ENCODE measurements at places on chromosomes 2 and 18.

GRCh38 chr2:168456521-168457189 lies 583 bp downstream of the CERS6 start:
- peak; percentile 22 for DNase-seq

GRCh38 chr2:199216253-199216652 lies 241.5 kb downstream of the SATB2 start:
- no peak for DNase-seq

GRCh38 chr2:201931475-201931874 lies 102.2 kb upstream of the FZD7 start:
- DNase-seq, result no peak

DNA sequence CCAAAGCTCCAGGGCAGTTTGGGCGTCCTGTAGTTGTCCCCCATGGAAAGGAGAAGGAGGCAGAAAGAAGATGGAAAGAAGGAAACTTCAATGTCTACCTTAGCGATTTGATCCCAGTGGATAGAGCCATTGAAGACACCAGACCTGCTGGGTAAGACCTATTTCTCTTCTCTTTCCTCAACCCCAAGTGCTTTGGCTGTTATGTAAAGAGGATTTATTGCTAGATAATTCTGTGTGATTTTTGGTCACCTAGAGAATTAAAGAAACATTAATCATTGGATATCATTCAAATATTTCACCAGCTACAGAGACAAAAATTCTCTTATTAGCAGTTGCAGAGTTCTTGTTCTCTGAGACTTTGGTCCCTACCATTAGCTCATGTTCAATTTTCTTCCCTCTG lies 1.9 kb downstream of the GALNT5 start:
- no peak for DNase-seq

DNA sequence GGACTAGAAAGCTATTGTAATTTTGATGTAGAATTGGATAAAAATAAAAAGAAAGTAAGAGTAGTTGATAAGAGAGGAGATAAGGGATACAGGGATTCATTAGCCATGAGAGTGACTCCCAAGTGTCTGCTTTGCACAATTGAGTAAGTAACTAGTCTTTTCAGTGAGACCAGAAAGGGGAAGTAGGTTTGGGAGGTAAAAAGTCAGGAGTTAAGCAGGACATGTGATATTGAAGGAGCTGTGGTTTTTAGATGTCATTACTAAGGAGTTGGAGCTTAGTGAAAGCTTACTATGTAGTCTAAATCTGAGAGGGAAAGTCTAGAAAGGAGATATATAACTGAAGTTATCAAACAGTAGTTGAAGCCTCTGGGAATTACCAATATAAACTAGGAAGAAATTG lies 93.4 kb downstream of the SLC5A7 start:
- no peak for DNase-seq

- no peak for DNase-seq
Observed at GRCh38 chr2:138395565-138396306, 105.8 kb upstream of the SPOPL start.

GRCh38 chr2:100270381-100271146 lies 51.7 kb downstream of the LONRF2 start:
- no peak for DNase-seq

DNA sequence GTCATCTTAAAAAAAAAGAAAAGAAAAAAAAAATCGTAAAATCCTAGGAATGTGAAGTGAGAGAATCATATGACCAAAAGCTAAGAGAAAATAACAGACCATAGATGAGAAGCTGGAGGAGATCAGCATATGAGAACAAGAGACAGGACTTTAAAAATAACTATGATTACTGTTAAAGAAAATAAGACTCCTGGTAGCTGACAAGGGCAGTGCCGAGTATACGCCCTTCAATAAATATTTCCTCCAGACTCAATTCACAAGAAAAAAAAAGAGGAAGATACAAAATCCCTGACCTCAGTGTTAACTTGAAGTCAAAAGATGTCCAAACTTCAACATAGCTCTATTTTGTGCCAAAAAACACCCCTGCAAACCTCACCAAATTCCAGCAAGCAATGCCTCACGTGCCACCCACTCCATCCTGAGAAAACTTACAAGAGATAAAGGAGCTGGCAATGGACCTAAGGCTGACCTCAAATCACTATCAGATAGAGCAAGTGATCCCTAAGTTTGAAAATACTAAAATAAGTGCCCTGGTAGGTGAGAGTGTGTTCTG lies 817.2 kb downstream of the SOCS6 start:
- no peak for DNase-seq

- no peak for DNase-seq
Observed at GRCh38 chr2:103402944-103403343, 641.1 kb downstream of the TMEM182 start.

GRCh38 chr2:67694445-67694844 lies 297.3 kb downstream of the ETAA1 start:
- DNase-seq, result no peak

GRCh38 chr2:100522430-100522829 lies 40.4 kb upstream of the PDCL3 start:
- no peak for DNase-seq

GRCh38 chr18:13800505-13801259 lies 23.3 kb upstream of the MC5R start:
- no peak for DNase-seq

DNA sequence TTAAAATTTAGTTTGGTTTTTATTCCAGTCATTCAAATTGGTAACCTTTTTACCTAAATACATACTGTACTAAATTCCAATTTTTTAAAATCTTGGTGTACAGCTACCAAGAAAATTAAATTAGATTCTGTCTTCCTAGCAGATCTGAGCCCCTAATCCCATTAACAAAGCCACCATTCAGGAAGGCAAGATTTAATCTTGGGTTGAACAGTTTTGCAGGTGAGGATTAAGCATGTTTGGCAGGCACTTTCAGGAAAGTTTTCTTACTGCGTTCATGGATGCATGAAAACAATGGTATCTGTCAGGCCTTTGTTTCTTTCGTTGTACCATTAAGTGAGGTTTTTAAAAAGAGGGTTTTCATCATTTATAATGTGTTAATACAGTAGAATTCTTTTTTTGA lies 32.8 kb downstream of the ITPRID2 start:
- no peak for DNase-seq

DNA sequence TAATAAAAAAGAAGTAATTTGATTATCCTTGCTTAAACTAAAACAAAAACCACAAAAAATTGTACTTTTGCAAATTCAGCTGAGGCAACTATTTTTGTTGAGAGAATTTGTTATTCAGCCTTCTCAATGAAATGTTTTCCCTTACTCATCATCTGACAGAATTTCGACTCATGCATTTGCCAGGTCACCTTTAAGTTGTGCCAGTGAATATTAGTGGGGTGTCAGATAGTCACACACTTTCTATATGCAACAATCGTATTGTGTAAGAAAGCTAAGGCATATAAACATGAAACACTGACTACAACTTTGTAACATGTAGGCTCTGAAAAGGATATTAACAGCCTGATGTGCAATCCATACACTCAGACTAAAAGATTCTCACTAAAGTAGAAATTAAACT lies 1653.1 kb upstream of the SLC39A10 start:
- DNase-seq, result no peak

- DNase-seq, result no peak
Observed at GRCh38 chr2:9057939-9058761, 54.7 kb upstream of the MBOAT2 start.

- no peak for DNase-seq
Observed at GRCh38 chr2:190701586-190701985, 52.7 kb downstream of the NAB1 start.

GRCh38 chr2:41123341-41123740 lies 671.5 kb upstream of the SLC8A1 start:
- no peak for DNase-seq

GRCh38 chr2:28683100-28683706 lies 68.4 kb upstream of the PPP1CB start:
- no peak for DNase-seq

DNA sequence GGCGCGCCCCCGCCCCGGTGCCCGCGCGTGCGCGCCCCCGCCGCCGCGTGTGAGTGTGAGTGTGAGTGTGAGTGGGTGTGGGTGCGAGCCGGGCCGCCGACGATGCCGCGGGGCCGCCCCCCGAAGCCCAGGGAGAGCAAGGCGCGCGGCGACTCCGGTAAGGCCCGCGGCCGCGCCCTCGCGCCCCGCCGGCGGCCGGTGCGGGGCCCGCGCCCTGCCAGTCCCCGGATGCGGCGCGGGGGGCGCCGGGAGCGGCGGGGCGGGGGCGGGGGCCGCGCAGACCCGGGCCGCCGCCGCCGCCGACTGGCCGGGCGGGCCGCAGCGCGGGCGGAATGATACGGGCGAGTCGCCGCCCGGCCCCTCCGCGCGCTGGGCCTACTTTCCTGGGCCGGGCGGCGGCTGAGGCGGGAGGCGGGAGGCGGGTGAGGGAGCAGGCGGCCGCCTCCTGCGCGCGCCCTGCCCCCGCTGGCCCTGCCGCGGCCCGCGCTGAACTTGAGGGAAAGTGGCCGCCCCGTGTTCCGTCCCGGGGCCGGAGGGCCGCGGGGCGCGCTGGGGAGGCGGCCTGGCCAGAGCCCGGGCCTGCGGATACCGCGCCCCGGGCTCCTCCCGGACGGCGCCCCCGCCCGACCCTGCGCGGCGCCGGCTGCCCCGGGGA lies at the start of gene ZNF236:
Gene ZNF236 (plus strand): TSS at position 52 of the 655 bp plus-strand sequence. CDS start 51 bp downstream, at position 103.
- DNase-seq, result peak; percentile 82

DNA sequence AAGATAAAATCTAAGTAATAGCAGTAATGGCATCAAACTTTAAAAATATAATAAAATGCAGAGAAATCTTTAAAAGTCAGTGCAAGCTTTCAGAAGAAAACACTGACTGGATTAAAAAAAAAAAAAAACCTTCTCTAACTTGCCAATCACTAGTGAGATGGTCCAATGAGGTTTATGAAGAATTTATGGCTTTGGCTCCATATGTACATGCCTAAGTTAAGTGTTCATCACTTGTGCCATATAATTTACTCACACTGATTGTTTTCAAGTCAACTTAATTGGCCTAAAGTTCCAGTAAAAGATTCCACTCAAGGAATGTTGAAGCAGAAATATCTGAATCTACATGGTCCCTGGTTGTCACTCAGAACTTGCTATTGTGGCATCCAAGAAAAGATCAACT lies 40.7 kb upstream of the RAB27B start:
- no peak for DNase-seq

DNA sequence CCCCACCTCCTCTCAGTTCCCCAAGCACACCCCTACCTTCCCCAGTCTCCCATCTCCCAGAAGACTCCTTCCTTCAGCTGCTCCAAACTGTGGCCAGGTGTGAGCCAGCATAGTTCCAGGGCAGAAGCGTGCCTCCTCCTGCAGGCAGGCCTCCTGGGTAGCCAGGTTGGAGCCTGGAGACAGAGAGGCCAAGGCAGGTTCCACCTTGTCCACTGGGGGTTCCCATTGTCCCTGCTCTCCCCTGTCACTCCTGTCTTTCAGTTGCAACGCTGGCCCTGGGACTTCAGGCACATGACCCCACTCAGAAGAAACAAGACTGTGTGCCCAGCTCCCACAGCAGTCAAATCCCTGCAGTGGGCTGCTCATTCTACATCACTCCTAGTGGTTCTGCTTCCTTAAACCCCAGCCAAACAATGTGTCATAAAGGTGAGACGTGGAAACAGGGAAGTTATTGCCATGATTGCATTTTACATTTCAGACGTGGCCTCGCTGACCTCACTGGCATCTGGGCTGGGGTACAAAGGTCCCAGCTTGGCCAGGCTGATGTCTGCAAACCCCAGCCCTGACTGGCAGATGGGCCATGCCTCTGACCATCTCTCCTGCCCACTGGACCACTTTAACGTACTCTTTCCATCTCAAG lies 96.5 kb upstream of the BOD1L2 start:
- no peak for DNase-seq

DNA sequence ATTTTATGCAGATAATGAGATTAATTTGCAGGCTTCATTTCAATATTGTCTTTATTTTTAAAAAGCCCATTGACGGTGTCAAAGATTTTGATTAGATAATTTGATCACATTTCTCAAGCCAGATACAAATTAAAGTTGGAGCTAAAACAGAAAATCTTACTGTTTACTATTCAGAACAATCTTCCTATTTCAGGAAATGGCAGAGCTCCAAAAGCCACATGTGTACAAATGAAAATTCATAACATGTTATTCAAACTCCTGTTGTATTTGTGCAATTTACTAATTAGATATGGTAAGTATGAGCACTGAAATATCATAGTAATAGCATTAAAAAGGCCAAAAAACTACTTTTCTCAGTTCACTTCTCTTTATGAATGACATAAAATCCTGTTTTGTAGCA lies 682.9 kb downstream of the KCNJ3 start:
- no peak for DNase-seq

DNA sequence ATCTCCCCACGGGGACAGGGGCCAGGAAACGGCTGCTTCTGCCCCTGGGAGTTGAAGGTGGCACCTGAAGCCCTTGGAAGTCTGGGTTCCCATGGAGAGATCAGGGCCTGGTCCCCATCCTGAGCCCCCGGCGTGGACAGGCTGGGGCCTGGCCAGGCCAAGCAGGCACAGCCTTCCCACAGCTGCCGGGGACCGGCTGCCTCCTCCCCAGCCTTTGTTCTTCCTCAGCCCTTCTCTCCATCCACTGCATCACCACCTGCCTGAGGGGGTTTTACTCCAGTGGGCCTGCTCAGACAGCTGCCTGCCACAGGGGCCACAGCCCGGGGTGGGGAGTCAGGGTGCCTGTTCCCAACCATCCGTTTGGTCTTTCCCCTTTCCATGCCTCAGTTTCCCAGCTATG lies 187.7 kb downstream of the INHBB start:
- DNase-seq, result no peak

DNA sequence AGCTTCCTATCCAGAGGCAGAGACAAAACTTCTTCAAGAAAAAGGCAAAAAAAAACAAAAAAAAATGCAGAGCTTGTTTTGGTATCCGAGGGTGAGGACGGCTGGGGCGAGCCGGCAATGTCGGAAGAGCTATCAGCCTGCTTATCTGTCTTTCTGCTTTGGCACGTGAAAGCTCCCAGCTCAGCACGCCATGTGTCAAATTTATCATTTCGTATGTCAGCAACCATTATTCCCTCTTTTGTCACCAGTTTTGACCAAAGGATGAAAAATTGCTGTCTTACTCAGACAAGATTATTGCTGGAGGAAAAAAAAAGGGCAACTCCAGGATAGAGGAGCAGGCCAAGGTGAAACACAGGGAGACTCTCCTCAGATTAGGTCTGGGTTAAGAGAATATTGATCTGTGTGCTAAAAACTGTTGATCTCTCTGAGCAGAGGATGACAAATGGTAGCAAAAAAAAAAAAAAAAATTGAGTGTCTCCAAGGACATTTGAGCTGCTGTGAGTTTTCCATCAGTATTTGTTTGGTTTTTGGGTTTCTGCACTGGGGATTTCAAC lies 532.0 kb upstream of the POU3F3 start:
- no peak for DNase-seq

- DNase-seq, result no peak
Observed at GRCh38 chr2:68698567-68699377, 35.8 kb upstream of the ARHGAP25 start.

DNA sequence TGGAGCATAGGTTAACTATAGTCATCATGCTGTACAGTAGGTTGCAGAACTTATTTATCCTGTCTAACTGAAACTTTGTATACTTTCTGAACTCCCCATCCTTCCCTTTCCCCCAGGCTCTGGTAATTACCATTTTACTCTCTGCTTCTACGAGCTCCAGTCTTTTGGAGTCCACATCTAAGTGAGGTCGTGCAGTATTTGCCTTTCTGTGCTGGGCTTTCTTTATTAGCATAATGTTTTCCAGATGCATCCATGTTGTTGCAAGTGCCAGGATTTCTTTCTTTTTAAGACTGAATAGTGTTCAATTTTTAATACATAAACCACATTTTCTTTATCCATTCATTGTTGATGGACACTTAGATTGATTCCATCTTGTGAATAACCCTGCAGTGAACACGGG lies 464.1 kb downstream of the TGIF1 start:
- no peak for DNase-seq

GRCh38 chr2:64120928-64121327 lies 23.3 kb downstream of the PELI1 start:
- no peak for DNase-seq

Measured in CD4-positive, alpha-beta T cell treated with Interferon alpha-2 for 1 hour (primary cell).